Activated naive CD4-positive, alpha-beta T cell treated with anti-CD3 and anti-CD28 coated beads, Interleukin-2, amount 50 U/mL, for 16 hours (primary cell): ENCODE measurements at places on chromosomes 2 and 18.

DNA sequence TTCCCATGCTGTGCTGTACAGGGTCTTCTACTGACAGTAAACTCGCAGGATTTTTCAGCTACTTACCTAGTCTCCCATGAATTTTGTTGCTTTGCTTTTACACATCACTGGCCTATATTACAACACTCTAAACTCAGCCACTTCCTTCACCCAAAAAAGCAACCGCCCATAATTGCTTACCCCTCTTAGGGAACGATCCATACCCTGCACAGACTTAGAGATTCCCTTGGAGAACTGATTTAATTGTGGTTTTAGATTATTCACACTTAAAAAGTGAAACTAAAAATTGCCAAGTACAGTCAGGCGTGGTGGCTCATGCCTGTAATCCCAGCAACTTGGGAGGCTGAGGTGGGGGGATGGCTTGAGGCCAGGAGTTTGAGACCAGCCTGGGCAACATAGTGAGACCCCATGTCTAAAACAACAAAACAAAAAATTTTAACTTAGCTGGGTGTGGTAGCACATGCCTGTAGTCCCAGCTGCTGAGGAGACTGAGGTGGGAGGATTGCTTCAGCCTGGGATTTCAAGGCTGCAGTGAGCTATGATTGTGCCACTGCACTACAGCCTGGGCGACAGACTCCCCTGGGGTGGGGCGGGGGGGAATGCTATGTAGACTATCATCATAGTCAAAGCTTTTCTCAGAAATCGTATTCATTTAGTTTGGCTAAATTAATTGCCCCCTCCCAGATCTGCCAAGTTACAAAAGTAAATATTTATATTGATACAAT, 19.3 kb downstream of the MRPL30 start:
- no peak for DNase-seq

- DNase-seq = no peak
Observed at GRCh38 chr2:32963941-32964340, 17.2 kb downstream of the LTBP1 start.

GRCh38 chr2:75822336-75822735, 111.6 kb upstream of the GCFC2 start:
- DNase-seq = no peak

GRCh38 chr2:102295566-102295965, 15.8 kb upstream of the IL1RL1 start:
- no peak for DNase-seq

- DNase-seq = no peak
Observed at GRCh38 chr2:27211241-27211942, 449 bp upstream of the ATRAID start.

DNA sequence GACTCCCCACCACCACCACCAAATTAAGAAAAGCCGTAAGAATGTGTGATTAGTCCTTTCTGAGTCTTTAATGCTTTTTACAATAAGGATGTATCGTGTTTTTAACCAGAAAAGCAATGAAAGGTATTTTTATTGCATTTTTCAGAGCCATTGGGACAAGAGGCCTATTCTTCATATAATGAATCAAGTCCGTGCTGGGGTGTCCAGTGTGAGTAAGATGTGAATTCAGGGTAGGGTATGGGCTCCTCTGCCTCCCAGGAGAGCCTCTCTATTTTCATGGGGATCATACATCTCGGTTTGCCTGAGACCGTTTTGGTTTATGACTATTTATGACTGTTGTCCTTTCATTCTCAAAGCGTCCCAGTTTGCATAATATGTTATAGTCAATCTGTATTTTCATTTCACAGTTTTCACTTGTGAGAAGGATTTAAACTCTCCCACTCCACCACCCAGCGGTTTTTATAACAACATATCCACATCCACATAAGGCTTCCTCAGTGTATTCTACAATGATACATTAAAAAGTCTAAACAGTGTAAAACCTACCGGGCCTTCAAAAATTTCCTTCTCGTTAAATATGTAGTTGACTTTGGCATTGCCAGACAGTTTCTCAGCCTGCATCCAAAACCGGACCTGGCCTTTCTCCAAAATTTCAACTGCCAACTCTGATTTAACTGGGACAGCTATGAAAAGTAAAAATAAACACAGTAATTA, 80.8 kb upstream of the LPIN2 start:
- no peak for DNase-seq
